HCEC 1CT (cell line): ENCODE measurements at places on chromosomes 3 and 15.

GRCh38 chr15:71891026-71891425, 80.7 kb downstream of the NR2E3 start:
- DNase-seq = no peak

- no peak for DNase-seq
These were observed 491.3 kb upstream of the AGTR1 start for GRCh38 chr3:148206446-148206845.

GRCh38 chr3:143888846-143889245, 40.6 kb upstream of the SLC9A9 start:
- no peak for DNase-seq

GRCh38 chr3:98240131-98240530, 23.9 kb upstream of the OR5H6 start:
- no peak for DNase-seq

GRCh38 chr3:60086811-60087210, 1037.0 kb upstream of the CFAP20DC start:
- DNase-seq = peak; percentile 5

GRCh38 chr3:22319446-22319845, 568.4 kb upstream of the ZNF385D start:
- DNase-seq = no peak

DNA sequence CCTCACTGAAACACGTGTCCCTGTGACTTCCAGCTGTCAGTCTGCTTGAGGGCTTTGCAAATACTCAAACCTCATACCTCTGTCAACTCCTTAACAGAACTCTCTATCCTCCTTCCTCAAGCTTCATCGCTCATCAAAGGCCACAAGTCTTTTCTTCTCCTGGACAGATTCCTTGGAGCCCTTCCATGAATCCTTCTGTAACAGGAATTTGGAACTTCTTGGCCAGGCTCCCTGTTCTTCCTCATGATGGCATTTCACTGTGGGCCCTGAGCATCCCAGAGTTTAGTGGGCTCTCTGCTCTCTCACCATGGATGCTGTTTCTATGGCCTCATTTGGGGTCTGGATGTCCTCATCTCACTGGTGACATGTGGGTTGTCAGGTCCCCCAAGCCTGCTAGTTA, 105.0 kb upstream of the TLE3 start:
- no peak for DNase-seq

GRCh38 chr3:157920822-157921700, 185.2 kb downstream of the SHOX2 start:
- DNase-seq = no peak

DNA sequence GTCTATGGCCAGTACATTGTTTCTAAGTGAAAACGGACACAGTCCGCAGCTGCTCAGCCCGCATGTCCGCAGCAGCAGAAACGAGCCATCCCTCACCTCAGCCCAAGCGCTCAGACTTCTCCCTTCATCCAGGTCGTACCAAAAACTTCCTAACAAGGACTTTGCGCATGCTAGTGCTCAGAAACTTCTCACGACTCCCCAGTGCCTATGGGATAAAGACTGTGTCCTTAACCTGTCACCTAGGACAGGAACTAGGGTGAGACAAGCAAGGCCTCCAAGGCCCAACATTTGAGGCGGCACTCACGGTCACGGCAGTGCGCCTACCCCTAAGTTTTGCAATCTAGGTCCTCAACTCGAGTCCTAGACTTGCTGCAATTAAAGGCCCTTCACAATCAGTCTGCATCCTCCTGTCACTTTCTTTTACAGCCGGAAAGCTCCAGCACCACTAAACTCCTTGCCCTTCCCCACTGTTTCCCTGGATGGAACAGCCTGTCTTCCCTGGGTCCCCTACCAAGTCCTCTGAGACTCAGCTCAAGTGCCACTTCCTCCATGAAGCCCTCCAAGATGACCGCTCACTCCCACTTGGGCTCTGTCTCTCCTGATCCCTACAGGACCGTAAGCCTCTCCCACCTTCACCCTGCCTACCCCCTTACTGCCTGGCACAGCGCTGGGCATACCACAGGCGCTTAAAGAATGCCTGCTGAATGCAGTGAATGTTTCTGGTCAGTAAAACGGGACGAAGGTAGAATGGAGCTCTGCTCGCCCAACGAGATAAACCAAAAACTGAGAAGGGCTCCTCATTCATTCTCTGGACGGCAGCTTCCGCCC, 1.2 kb downstream of the CLN6 start:
- DNase-seq = no peak

- peak; percentile 88 for DNase-seq
These were observed 542 bp downstream of the PLOD2 start for GRCh38 chr3:146160321-146160963.

GRCh38 chr3:178109691-178110090, 426.5 kb upstream of the KCNMB2 start:
- DNase-seq = no peak

DNA sequence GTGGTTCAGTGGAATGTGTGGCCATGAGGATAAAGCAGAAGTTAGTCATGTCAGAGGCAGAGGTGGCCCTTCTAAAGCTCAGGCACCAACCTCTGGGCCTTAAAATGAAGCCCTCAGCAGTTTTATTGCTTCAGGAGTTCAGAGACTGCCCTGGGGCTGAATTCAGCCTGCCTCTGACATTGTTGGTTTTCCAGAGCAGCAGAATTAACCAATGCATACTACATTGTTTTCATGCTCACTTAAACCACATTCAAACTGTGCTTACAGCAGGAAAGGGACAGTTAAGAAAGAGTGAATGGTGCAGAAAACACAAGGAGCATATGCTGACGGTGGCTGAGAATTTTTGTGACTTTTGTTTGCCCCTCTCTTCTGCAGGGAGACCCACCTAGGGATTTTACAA, 320.2 kb downstream of the CHST2 start:
- DNase-seq = no peak

- DNase-seq = no peak
These were observed 121.3 kb downstream of the MYLK start for GRCh38 chr3:123762805-123763204.

GRCh38 chr15:53414167-53414566, 345.3 kb downstream of the WDR72 start:
- no peak for DNase-seq

DNA sequence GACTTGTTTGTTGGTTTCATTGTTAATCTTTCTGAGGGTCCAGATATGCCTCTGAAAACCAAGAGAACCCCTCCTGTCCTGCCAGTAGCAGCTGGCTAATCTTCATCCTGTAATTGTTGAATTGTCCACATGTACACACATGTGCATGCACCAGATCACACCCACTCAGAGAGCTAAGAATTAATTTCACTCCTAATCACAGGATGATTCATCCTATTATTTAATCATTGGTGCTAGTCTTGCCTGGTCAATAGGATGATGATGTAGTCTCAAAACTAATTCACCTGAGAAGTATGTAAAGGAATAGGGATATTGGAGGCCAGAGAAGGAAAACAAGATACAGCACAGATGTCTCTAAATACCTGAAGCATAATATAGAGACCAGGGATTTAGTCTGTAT, 7.8 kb upstream of the AHSG start:
- DNase-seq = no peak
